ENCODE measurements at places on chromosomes 16 and 17. TPM values are rescaled to one million over a fixed set of nuclear protein-coding genes. Genes with fewer than 3 reads are reported as not detected.

The C17orf50 gene
- total RNA-seq = not detected

- H3K36me3 ChIP-seq = no peaks in the 10 kb centered on the region
- no peak overlapping the region for H3K27ac ChIP-seq
- no peaks in the 10 kb centered on the region for H3K27me3 ChIP-seq
- no peak for DNase-seq
Measured at GRCh38 chr16:30942426-30942806, 6.5 kb upstream of the ORAI3 start.

GRCh38 chr17:40180694-40181093 is 3.4 kb downstream of the RAPGEFL1 start:
- H3K36me3 ChIP-seq = no peaks in the 10 kb centered on the region
- peak overlapping the region; percentile 59 for H3K27ac ChIP-seq
- H3K4me1 ChIP-seq = no peaks in the 10 kb centered on the region
- H3K4me3 ChIP-seq = no peak overlapping the region

- H3K4me1 ChIP-seq = peaks cover 3% of the 10 kb centered on the region
- no peak for DNase-seq
- H3K27me3 ChIP-seq = no peaks in the 10 kb centered on the region
- H3K36me3 ChIP-seq = no peaks in the 10 kb centered on the region
- H3K4me3 ChIP-seq = peak overlapping the region; percentile 60
Measured at GRCh38 chr17:48542114-48542656, 2.7 kb downstream of the HOXB2 start.

GRCh38 chr16:4915226-4915761 is 21.7 kb downstream of the PPL start:
- H3K36me3 ChIP-seq = no peaks in the 10 kb centered on the region
- H3K4me1 ChIP-seq = no peaks in the 10 kb centered on the region
- no peak for DNase-seq
- H3K27me3 ChIP-seq = no peaks in the 10 kb centered on the region

Data from breast epithelium (tissue), 4 donors.